Stimulated activated CD8-positive, alpha-beta memory T cell treated with anti-CD3 and anti-CD28 coated beads, Interleukin-15, amount 100 ng/mL, for 4 hours (primary cell): ENCODE measurements at places on chromosomes 1 and 21.
A peak's percentile ranks its signal among the peaks of the same experiment; 100 is the strongest.

- DNase-seq = no peak
Measured at GRCh38 chr1:186420923-186421322, 40.0 kb downstream of the PDC start.

- DNase-seq = no peak
Measured at GRCh38 chr1:244945109-244945671, 80.8 kb upstream of the HNRNPU start.

- DNase-seq = no peak
Measured at GRCh38 chr1:197769287-197769686, 6.0 kb downstream of the DENND1B start.

- DNase-seq = no peak
Measured at GRCh38 chr1:64404202-64404601, 65.7 kb upstream of the CACHD1 start.

- no peak for DNase-seq
Measured at GRCh38 chr1:235286667-235287066, 41.3 kb downstream of the ARID4B start.

DNA sequence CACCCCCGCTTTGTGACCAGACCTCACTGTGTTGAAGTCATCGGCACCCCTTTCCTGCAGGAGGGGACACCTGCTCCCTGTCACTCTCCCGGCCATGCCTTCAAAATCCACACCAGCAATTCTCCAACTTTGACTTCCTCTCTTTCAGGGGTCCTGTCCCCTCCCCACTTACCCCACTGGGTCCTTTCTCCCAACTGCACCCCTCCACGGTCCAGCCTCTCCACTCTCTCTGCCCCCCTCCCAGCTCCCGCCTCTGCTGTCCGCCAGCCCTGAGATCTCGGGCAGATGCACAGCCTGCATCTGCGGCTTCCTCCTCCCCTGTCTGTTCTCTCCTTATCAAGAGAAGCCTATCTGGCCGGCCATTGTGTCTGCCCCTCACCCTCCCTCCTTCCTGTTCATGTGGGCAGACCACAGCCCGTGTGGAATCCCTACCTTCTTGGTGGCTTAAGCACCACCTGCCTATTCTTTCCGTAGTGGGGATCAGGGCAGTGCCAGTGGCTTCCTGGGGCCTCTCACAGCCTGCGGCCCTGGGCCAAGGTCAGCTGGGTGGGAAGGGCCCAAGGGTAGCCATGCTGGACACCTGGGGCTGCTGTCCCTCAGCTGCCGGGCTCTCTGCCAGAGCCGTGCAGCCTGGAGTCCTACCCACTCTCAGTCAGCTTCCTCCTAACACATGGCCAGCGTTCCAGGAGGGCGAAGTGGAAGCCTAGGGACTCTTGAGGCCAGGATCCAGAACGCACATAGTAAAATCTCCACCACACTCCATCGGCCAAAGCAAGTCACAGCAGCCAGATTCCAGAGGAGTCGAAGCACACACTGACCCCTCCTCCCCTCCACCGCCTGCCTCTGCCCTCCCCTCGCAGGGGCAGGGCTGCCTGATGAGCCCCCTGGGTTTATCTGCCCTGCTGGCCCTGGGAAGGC, 5.1 kb upstream of the HES4 start:
- no peak for DNase-seq

DNA sequence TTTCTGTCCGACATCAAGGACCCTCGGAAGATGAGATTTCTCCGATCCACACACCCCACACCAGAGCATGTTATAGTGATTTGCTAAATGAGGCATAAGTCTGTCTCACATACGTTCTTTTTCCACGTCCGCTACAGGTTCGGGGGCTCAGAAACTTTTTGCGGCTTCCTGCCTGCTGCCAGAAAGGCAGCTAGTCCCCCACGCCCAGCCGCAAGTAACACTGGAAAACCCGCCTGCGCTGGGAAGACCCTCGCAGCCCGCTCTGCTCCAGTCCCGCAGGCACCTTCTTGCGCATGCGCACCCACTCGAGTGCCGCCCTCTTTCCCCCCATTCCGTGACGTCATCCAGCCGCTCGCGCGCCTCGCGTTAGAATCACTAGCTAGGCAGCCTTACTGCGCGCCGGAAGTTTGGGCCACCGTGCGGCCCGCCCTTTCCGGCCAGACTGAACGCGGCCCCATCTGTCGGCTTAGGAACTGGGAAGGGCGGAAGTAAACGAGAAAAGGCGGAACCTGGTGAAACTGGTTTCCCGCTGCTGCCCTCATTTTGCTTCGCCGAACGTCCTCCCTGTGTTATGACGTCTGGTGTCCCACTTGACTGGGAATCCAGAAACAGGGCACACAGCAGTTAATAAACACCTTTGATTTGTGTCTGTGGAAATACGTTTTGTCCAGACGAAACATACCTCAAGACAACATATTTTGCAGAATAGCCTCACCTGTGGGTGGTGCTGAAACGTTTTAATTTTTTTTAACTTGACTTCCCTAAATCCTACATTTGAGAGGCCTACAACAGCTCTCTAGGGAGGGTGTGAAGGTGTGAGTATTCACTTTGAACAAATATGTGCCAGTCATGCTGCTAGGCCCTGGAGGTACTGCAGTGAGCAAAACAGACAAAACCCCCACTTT, at the start of gene C1orf74:
Gene C1orf74 (minus strand): TSS at position 295 of the 905 bp plus-strand sequence. CDS start 925 bp downstream, outside the sequence.
- peak; percentile 99 for DNase-seq

GRCh38 chr1:246067432-246068216, 439.5 kb downstream of the SMYD3 start:
- DNase-seq = no peak

GRCh38 chr1:16922466-16922865, 735 bp downstream of the CROCC start:
- DNase-seq = no peak

- DNase-seq = no peak
Measured at GRCh38 chr1:205942631-205943159, 561 bp downstream of the SLC26A9 start.
